Myometrial cell (primary cell): ENCODE measurements at places on chromosomes 7 and 10. TPM values are rescaled to one million over a fixed set of nuclear protein-coding genes. Genes with fewer than 3 reads are reported as not detected.

ERV3-1 gene
- total RNA-seq: 3.4 and 3.5 TPM in 2 replicates

AGR2 gene
- not detected in 2 replicates for total RNA-seq

BCL7B gene
- 56.7 and 79.0 TPM in 2 replicates for total RNA-seq

EXOC6 gene
- total RNA-seq: 3.4 and 7.8 TPM in 2 replicates

MBL2 gene
- not detected in 2 replicates for total RNA-seq

ADARB2 gene
- not detected in 2 replicates for total RNA-seq

NODAL gene
- not detected in 2 replicates for total RNA-seq

AKR1D1 gene
- not detected in 2 replicates for total RNA-seq

CREB5 gene
- total RNA-seq: 1.4 and 2.3 TPM in 2 replicates

PRKCQ gene
- not detected in 2 replicates for total RNA-seq

HOXA2 gene
- total RNA-seq: 0.53 TPM in 1 of 2 replicates, not detected in the other

VPS37D gene
- total RNA-seq: 3.7 and 5.2 TPM in 2 replicates

MBLAC1 gene
- 2.9 and 6.0 TPM in 2 replicates for total RNA-seq

PAX4 gene
- not detected in 2 replicates for total RNA-seq

FAM13C gene
- total RNA-seq: not detected in 2 replicates

GPR85 gene
- 3.4 and 4.6 TPM in 2 replicates for total RNA-seq

SPDYE5 gene
- not detected in 2 replicates for total RNA-seq

ZCWPW1 gene
- total RNA-seq: 0.71 and 4.3 TPM in 2 replicates

UCMA gene
- not detected in 2 replicates for total RNA-seq

ITPRID1 gene
- not detected in 2 replicates for total RNA-seq

ENO4 gene
- total RNA-seq: 0.58 and 1.1 TPM in 2 replicates

TMEM270 gene
- total RNA-seq: not detected in 2 replicates

OPALIN gene
- not detected in 2 replicates for total RNA-seq

SCRN1 gene
- 81.6 and 103 TPM in 2 replicates for total RNA-seq

MMS19 gene
- 97.8 and 116 TPM in 2 replicates for total RNA-seq

FANK1 gene
- 0.71 and 1.4 TPM in 2 replicates for total RNA-seq

PRSS37 gene
- total RNA-seq: not detected in 2 replicates

NEUROG3 gene
- total RNA-seq: not detected in 2 replicates

HMX2 gene
- not detected in 2 replicates for total RNA-seq

OPN4 gene
- total RNA-seq: not detected in 2 replicates

MYOZ1 gene
- 0.53 TPM in 1 of 2 replicates, not detected in the other for total RNA-seq

HOXA13 gene
- 11.0 and 18.8 TPM in 2 replicates for total RNA-seq

CNPY1 gene
- not detected in 2 replicates for total RNA-seq

LBX1 gene
- not detected in 2 replicates for total RNA-seq

GIMAP5 gene
- not detected in 2 replicates for total RNA-seq

CAMK2B gene
- total RNA-seq: not detected in 2 replicates

MCM10 gene
- 2.9 and 3.2 TPM in 2 replicates for total RNA-seq

MEOX2 gene
- total RNA-seq: not detected in 2 replicates

CYP2E1 gene
- total RNA-seq: 0.18 TPM in 1 of 2 replicates, not detected in the other

ZNF511 gene
- 30.6 and 37.9 TPM in 2 replicates for total RNA-seq

CLCN1 gene
- total RNA-seq: not detected in 2 replicates

VSTM2A gene
- not detected in 2 replicates for total RNA-seq

ABCB1 gene
- 0.18 TPM in 1 of 2 replicates, not detected in the other for total RNA-seq

UNCX gene
- not detected in 2 replicates for total RNA-seq

AP3M1 gene
- total RNA-seq: 31.4 and 31.5 TPM in 2 replicates

TCERG1L gene
- not detected in 2 replicates for total RNA-seq

SFTPA1 gene
- not detected in 2 replicates for total RNA-seq

ADGRA1 gene
- total RNA-seq: not detected in 2 replicates

GNGT1 gene
- not detected in 2 replicates for total RNA-seq

TNS3 gene
- 80.1 and 80.7 TPM in 2 replicates for total RNA-seq

NOS3 gene
- 8.9 and 11.0 TPM in 2 replicates for total RNA-seq

RAB19 gene
- not detected in 2 replicates for total RNA-seq

NFE2L3 gene
- total RNA-seq: 21.3 and 30.5 TPM in 2 replicates

GRM3 gene
- total RNA-seq: not detected in 2 replicates

ZNF485 gene
- total RNA-seq: 2.3 and 3.7 TPM in 2 replicates

NPFFR1 gene
- total RNA-seq: not detected in 2 replicates

TLL2 gene
- not detected in 2 replicates for total RNA-seq

NOLC1 gene
- total RNA-seq: 42.4 and 42.7 TPM in 2 replicates
